Amniotic stem cell (primary cell): ENCODE measurements at places on chromosomes 5 and 9.

DNA sequence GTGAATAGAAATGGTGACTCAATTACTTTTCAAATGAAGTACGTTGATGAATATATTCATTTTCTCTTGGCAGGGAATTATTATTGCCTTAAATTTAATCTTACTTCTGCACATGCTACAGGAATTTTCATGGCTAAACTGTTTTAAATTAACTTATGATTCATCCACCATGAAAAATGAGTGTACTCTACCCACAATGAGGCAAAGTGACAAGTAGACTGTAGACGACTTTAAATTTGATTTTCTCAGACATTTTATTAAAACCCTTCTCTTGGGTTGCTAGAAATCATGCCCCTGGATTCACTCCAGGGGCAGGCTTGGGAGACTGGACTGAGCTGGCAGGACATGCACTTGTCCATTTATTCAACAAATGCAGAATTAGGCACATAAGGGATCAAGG, 23.5 kb upstream of the ERAP2 start:
- no peak for DNase-seq

GRCh38 chr9:120538339-120538738, 41.6 kb downstream of the CDK5RAP2 start:
- no peak for DNase-seq

GRCh38 chr5:635306-636055, 23.3 kb downstream of the CEP72 start:
- DNase-seq, result no peak

DNA sequence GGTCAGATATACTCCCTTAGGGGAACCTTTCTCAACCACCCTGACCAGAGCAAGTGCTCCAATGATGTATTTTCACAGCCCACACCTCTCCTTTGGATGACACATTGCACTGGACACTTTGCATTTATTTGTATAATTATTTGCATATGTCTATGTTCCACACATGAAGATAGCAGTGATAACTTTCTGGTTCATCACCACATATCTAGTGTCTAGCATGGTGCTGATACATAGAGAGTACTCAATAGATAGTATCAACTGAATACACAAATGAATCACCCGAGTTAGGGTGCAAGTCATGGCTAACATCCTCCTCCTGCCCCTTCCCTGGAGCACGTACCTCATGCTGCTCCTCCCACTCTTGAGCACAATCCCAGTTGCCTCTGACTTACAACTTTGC, 617.6 kb downstream of the EBF1 start:
- DNase-seq, result no peak

- DNase-seq, result no peak
Observed at GRCh38 chr9:130932255-130933079, 6.6 kb downstream of the FIBCD1 start.

- DNase-seq, result no peak
Observed at GRCh38 chr5:170520372-170520771, 16.6 kb downstream of the KCNIP1 start.

DNA sequence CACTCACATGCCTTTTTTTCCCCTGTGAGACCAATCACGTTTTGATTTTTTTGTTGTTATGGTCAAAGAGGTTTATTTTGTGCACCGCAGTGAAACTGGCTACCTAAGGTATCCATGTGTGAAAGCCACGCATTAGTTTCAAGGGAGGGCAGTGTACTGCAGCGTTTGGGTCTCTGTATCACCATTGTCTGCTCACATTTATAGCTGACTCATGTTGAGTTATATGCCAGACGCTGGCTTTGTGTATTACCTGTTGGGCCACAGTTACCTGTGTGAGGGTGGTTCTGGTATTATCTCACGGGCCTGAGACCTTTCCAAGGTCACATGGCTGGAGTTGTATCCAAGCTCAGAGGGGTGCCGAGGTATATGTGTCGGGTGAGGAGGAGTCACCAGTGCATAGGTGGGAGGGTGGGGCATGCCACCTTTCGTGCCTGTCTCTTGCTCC, 75.8 kb downstream of the ARHGAP26 start:
- no peak for DNase-seq

GRCh38 chr5:60843386-60843935, 608 bp downstream of the ELOVL7 start:
- DNase-seq, result no peak

DNA sequence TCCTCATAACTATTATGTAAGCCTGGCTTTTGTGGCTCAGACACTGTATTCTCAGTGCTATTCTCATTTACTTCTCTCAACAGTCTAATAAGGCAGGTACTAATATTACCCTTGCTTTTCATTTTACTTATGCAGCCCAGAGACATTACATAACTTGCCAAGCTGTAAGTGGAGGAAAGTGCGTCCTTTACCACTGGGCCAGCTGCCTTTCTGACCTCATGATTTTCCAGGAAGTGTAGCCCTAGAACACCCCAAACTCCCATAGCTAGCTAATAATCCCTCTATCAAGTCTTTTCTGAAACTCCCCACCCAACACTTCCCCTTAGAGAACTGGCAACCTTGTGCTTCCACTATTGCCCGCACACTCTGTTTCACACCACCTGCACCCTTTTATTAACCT, 192.9 kb upstream of the HMHB1 start:
- DNase-seq, result no peak

DNA sequence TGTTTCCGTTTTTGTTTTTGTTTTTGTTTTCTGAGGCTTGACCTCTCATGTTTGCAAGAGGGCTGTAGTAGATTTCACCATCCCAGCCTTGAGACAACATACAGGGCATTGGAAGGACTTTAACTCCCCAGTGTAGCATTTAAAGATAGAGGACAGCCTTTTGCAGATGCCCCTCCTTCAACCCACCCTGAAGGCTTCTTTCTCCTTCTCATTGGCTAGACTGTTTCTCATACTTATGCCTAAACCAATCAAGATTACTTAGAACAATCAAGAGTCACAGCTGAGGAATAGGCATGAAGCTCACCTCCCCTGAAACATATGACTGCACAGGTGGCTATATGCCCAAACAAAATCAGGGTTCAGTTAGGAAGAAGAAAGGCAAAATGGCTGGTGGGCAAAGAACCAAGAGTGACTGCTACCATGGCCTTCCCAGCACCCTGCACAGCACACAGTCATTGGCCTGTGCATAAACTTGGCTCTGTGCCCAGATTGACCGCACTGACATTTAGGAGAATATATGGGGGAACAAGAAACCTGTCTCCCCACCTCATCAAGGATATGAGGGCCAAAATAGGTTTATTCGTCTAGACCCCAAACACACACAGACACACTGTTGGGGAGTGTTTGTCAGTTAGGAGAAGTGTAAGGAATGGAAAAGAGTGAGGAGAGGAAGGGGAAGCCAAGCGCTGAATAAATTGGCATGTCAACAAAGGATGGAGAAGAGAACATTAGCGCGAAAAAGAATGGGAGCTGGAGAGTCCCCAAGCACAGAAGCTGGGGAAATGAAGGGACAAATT, 137.3 kb upstream of the RANBP3L start:
- no peak for DNase-seq

GRCh38 chr5:137055271-137055872, 443.8 kb downstream of the SPOCK1 start:
- no peak for DNase-seq

GRCh38 chr9:2298217-2298616, 283.1 kb downstream of the SMARCA2 start:
- DNase-seq, result no peak
